Fibroblast of skin of right quadriceps (primary cell): ENCODE measurements at places on chromosomes 5 and 9.

DNA sequence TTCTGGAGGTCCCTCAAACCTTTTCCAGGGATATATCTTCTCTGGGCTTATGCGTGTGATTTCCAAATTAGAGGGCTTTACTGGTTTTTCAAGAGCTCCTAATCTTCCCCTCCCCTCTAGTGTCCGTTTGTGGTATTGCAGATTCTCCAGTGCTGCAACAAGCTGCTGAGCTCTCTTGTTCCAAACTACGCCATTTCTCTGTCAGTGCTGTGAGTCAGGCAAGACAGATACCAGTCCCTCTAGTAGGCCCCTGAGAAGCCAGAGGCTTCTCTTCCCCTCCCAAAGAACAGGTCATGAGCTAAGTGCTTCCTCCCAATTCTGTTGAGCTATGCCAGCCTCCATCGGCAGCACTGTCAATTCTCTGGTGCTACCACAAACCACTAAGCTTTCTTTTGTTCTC, 149.5 kb downstream of the FANCC start:
- DNase-seq: peak; percentile 90

DNA sequence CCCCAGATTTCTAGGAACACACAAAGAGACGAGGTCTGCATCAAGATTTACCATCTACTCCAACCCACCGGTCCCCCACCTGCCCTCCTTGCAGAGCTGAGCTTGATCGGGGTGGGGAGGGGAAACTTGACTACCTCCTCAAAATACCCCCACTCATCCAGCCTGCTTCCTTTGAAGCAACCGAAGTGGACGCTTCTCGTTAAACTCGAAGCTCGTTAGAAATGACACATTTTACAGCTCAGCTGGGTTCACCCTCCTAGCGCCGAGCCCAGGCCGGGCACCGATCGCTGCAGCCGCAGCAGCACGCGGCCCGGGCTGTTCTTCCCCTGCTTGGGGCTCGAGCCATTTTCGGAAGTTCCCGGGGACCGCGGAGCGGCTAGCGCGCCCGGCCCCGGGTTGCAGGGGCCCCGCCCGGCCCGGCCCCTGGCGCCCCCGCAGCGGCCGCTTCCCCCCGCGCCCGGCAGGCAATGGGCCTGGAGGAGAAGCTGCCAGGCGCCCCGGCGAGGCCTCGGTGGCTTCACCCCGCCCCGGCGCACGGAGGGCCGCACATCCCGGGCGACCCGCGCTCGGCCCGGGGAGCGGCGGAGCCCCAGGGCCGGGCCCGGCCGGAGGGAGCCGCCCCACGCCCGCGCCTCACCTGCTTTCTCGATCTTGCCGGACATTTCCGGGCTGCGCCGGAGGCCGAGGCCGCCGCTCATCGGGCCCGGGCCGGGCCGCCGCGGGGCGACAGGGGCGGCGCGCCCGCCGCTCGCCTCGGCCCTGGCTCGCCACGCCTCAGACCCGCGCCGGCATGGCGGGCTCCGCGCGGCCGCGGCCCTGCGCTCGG, 530 bp downstream of the RAPGEF1 start:
- DNase-seq: no peak

- DNase-seq: no peak
Measured at GRCh38 chr5:68279984-68280383, 64.4 kb downstream of the PIK3R1 start.

DNA sequence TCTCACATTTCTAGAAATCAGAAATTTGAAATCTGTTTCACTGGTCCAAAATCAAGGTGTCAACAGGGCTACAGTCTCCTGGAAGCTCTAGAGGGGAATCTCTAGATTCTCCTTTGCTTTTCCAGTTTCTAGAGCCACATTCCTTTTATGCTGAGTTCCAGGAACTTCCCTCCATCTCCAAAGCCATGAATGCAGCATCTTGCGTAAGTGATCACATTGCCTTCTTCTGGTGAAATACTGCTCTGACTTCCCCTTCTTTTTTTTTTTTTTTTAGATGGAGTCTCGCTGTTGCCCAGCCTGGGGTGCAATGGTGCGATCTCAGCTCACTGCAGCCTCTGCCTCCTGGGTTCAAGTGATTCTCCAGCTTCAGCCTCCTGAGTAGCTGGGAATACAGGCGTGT, 23.8 kb downstream of the GDA start:
- no peak for DNase-seq

DNA sequence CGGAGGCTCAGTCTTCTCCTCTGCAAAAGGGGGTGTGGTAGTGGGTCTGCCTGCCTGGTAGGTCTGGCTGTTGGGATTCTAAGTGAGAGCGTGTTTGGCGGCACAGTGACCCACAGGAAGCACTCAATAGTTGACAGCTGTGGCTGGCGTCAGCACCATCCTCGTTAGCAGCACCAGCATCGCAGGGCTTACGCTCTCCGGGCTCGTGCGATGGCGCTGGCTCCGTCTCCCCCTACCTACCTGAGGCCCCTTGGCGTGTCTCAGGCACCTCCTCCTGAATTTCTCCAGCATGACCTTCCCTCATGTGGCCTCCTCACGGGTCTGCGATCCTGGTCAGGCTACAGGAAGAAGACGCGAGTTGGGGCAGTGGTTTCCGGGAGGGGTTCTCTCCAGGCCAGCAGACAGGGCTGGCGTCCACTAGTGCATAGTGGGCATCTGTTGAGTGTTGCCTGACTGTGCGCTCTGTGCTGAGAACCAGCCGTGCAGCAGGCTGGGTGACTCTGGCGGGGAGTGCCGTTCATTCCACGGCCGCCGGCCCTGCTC, 66.9 kb downstream of the HMCN2 start:
- DNase-seq: no peak

DNA sequence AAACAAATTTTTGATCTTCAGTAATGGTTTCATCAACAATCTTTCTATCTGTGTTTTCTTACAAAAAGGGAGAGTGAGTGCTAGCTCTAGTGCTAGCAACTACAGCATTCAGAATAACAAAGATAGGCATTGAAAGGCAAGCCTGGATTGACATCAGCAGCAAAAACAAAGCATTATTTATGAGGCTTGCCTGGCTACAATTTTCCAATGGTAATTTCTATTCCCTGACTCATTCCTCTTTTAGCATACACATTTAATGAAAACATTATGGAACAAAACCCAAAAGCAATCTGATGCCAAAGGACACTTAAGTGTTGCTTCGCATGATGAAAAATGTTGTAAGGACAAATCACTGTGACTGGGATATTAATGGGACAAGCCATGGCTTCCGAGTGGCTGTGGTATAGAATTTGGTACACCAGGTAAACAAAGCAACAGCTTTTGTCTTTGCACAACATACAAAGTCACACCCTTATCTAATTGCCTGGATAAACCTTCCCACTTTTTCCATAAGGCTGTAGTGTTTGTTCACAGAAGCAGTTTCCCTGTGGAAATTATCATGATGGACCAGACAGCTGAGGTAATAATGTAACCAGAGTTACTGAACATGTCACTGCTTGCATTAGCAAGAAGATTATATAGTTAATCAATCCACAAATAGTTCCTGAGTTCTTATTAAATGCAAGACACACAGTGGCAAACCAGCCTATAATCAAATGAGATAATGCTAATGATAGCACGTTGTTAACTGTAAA, 179.8 kb upstream of the EDIL3 start:
- peak; percentile 90 for DNase-seq

- no peak for DNase-seq
Measured at GRCh38 chr9:123344192-123344949, 11.6 kb upstream of the CRB2 start.

GRCh38 chr5:165196961-165197360, 1691.5 kb downstream of the MAT2B start:
- DNase-seq: no peak

GRCh38 chr5:179408611-179409010, 63.4 kb upstream of the ADAMTS2 start:
- DNase-seq: no peak

GRCh38 chr5:149561848-149562247, 10.6 kb upstream of the CSNK1A1 start:
- DNase-seq: peak; percentile 96

GRCh38 chr9:134335486-134336220, 9.4 kb downstream of the RXRA start:
- no peak for DNase-seq

DNA sequence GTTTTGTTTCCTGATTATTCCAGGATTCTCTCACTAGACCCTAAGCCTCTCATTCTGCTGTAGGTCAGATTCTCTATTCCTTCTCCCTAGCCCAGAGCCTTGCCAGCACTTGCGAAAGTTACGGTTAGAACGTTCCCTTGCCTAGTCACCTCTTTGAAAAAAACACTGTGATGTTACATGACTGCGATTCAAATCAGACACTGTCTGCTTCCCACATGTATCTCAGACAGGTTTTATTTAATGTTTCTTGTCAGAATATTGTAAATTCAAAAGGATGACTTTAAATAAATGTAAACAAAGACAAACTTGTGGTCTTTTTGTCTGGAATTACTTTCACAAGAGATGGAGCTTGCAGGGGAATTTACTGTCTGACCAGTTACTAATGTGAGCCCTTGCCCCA, 116.5 kb upstream of the OTULINL start:
- peak; percentile 85 for DNase-seq

GRCh38 chr5:30414078-30414477, 779.4 kb upstream of the CDH6 start:
- no peak for DNase-seq

DNA sequence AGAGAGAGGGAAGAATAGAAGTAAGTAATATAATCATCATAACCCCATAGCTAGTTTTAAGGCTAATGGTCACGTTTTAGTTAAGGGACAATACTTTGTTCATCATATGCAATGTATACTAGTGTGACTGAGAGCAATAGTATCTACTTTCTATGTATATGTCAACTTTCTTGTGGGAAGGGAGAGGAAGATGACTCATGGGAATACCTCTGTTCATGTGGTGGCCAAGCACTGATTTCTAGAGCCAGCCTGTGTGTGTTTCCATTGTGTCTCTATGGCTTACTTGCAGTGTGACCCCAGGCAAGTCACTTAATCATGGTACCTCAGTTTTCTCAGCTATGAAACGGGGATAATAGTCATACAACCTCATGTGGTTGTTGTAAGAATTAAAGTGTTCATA, 639.6 kb downstream of the CETN3 start:
- peak; percentile 73 for DNase-seq

- DNase-seq: no peak
Measured at GRCh38 chr5:124751031-124751430, 4.6 kb upstream of the ZNF608 start.

- no peak for DNase-seq
Measured at GRCh38 chr5:87354496-87354895, 58.2 kb downstream of the CCNH start.

GRCh38 chr5:154494036-154494435, 16.0 kb upstream of the HAND1 start:
- no peak for DNase-seq

GRCh38 chr5:76022611-76023010, 60.6 kb upstream of the SV2C start:
- no peak for DNase-seq

DNA sequence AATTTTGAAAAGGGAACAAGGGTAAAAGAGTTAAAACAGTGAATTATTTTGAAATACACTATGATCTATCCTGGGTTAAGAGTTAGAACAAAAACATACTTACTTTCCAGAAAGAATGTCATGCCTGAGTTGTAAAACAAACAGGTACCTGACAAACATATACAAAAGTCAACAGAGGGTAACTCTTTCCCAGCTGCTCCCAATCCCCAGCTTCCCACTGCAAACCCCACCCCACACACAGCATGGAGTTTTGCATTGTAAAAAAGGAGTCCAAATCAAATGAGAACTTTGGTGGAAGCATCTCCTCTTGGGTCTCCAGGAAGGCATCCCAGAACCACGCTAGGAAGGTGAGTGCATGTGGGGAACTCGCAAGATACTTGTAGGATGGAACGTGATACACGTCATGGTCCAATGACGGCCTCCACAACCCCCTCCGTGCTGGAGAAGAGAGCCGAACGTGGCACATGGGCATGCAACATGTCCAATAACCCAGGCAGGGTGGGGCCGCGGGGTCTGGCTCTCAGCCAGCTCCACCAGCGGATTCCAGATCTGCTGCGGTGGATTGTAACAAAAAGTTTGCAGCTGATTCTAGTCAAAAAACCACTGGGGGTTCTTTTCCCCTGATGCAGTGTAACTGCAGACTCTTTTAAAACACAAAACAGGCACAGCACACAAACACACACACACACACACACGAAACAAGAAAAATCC, 55.8 kb downstream of the EPB41L4B start:
- no peak for DNase-seq

DNA sequence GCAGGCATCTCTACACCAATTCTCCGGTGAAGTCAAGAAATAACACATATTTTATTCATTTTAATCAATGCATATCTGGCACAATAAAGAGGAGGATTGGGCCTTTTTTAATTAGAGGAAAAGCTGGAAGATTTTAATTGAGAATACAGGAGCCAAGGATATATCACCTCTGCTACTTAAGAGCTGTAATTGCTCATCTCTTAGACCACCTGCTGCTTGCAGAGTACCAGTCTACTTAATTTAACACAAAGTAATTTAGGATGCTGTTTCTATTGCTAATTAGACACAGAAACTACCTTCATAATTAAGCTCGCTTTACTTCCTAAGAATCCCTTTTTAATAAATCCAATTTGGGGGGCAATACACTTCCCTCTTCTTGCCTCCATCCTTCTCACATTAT, 326.9 kb downstream of the TENT4A start:
- no peak for DNase-seq

GRCh38 chr5:79806741-79807140, 117.1 kb downstream of the CMYA5 start:
- DNase-seq: peak; percentile 14

GRCh38 chr5:170960567-170960966, 98.7 kb downstream of the RANBP17 start:
- DNase-seq: no peak

DNA sequence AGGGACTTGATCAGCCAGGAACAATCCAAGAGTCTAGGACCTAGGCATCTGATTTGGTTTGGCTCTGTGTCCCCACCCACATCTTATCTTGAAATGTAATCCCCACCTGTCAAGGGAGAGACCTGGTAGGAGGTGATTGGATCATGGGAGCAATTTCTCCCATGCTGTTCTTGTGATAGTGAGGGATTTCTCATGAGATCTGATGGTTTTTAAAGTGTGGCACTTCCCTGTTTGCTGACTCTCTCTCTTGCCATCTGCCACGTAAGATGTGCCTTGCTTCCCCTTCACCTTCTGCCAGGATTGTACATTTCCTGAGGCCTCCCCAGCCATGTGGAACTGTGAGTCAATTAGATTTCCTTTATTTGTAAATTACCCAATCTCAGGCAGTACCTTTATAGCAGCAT, 201.7 kb upstream of the ACTBL2 start:
- no peak for DNase-seq

GRCh38 chr5:168651648-168652047, 72.5 kb upstream of the PANK3 start:
- DNase-seq: peak; percentile 95

DNA sequence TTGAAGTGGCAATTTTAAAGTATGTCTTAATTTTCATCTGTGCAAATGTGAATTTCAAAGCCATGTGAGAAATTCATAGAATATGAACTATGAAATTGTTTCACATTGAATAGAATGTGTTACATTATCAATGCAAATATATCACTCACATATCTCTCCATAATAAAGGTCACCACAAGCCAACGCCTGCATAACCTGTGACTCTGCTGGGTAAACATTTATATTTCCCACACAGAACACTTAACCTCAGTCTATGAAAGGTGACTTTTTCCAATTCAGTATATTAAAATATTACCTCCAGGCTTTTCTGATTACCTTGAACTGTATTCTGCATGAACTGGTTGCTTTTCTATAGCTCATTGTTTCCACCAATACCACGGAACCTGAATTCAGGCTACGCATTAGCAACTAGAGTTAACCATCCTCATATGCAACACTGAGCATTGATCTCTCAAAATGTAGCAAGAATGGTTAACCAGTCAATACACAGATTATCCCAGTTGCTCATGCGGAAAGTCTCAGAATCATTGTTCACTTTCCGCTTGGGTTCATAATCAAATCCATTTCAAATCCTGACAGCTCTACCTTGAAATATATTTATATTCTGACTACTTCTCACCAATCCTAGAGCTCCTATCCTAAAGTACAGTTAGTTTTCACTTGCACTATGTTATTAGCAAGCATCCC, 126.6 kb upstream of the TYRP1 start:
- no peak for DNase-seq
